Hepatocyte (in vitro differentiated cells): ENCODE measurements at places on chromosomes 7 and 10. TPM values are rescaled to one million over a fixed set of nuclear protein-coding genes. Genes with fewer than 3 reads are reported as not detected.

WDFY4 gene
- total RNA-seq: 0.36 and 0.43 TPM in 2 replicates

GPR158 gene
- 0.47 and 0.52 TPM in 2 replicates for total RNA-seq

ERVW-1 gene
- 0.37 TPM in 1 of 2 replicates, not detected in the other for total RNA-seq

GRID2IP gene
- total RNA-seq: 0.44 and 0.73 TPM in 2 replicates

FRMD4A gene
- total RNA-seq: 6.8 and 10.3 TPM in 2 replicates

ENO4 gene
- 0.28 and 0.43 TPM in 2 replicates for total RNA-seq

ATAD1 gene
- total RNA-seq: 50.7 and 52.6 TPM in 2 replicates

SH2D4B gene
- not detected in 2 replicates for total RNA-seq

TMEM196 gene
- 0.17 and 0.24 TPM in 2 replicates for total RNA-seq

RPEL1 gene
- total RNA-seq: 0.10 TPM in 1 of 2 replicates, not detected in the other

INHBA gene
- 8.2 and 10.8 TPM in 2 replicates for total RNA-seq

AKR1B15 gene
- total RNA-seq: 4.8 and 6.3 TPM in 2 replicates

EVX1 gene
- total RNA-seq: 1.1 and 1.6 TPM in 2 replicates

LRMDA gene
- 5.6 and 6.8 TPM in 2 replicates for total RNA-seq

OPALIN gene
- total RNA-seq: not detected in 2 replicates

ITIH2 gene
- total RNA-seq: 181 and 194 TPM in 2 replicates

SPDYE11 gene
- total RNA-seq: 0.07 TPM in 1 of 2 replicates, not detected in the other

MYO1G gene
- total RNA-seq: 0.03 TPM in 1 of 2 replicates, not detected in the other

SPAM1 gene
- total RNA-seq: 0.28 TPM in 1 of 2 replicates, not detected in the other

RNF32 gene
- 1.4 and 2.3 TPM in 2 replicates for total RNA-seq

WEE2 gene
- total RNA-seq: 3.6 and 3.7 TPM in 2 replicates

ABCB1 gene
- total RNA-seq: 20.0 and 23.2 TPM in 2 replicates

IGFBP1 gene
- 20.0 and 20.4 TPM in 2 replicates for total RNA-seq

GNAI1 gene
- total RNA-seq: 48.7 and 57.4 TPM in 2 replicates

HKDC1 gene
- total RNA-seq: 27.7 and 27.9 TPM in 2 replicates

AKR1C4 gene
- 1.5 and 1.7 TPM in 2 replicates for total RNA-seq

MRPL43 gene
- 60.1 and 65.9 TPM in 2 replicates for total RNA-seq

TAX1BP1 gene
- 110 and 122 TPM in 2 replicates for total RNA-seq

AGMO gene
- total RNA-seq: 7.3 and 8.0 TPM in 2 replicates

CPA5 gene
- not detected in 2 replicates for total RNA-seq

AQP1 gene
- 92.3 and 124 TPM in 2 replicates for total RNA-seq

CPEB3 gene
- total RNA-seq: 4.1 and 4.9 TPM in 2 replicates

AKR1C3 gene
- total RNA-seq: 53.5 and 66.2 TPM in 2 replicates

OR13A1 gene
- total RNA-seq: 0.37 TPM in 1 of 2 replicates, not detected in the other

TCF7L2 gene
- 14.8 and 18.7 TPM in 2 replicates for total RNA-seq

APBB1IP gene
- 1.1 and 1.6 TPM in 2 replicates for total RNA-seq

DNAH11 gene
- 0.43 and 2.0 TPM in 2 replicates for total RNA-seq

CYP2C19 gene
- 44.6 and 46.4 TPM in 2 replicates for total RNA-seq

NPC1L1 gene
- total RNA-seq: 14.8 and 20.6 TPM in 2 replicates

ZP3 gene
- total RNA-seq: not detected in 2 replicates

DOCK4 gene
- total RNA-seq: 22.8 and 22.9 TPM in 2 replicates

CTAGE4 gene
- 5.5 and 5.8 TPM in 2 replicates for total RNA-seq

NANOS1 gene
- total RNA-seq: 3.8 and 4.5 TPM in 2 replicates

DGKB gene
- 0.12 and 1.7 TPM in 2 replicates for total RNA-seq

ENKUR gene
- total RNA-seq: 1.4 and 3.1 TPM in 2 replicates

ARMC3 gene
- 0.72 TPM in 1 of 2 replicates, not detected in the other for total RNA-seq

GSTO1 gene
- total RNA-seq: 216 and 220 TPM in 2 replicates

BAZ1B gene
- 40.7 and 44.7 TPM in 2 replicates for total RNA-seq

SEC61A2 gene
- total RNA-seq: 11.1 and 13.7 TPM in 2 replicates

KIAA1217 gene
- total RNA-seq: 20.1 and 33.2 TPM in 2 replicates

LHFPL3 gene
- total RNA-seq: not detected in 2 replicates

PNLIPRP3 gene
- 0.93 and 1.0 TPM in 2 replicates for total RNA-seq

ECHDC3 gene
- 14.8 and 16.1 TPM in 2 replicates for total RNA-seq

DDX21 gene
- 55.6 and 55.7 TPM in 2 replicates for total RNA-seq

HABP2 gene
- total RNA-seq: 102 and 109 TPM in 2 replicates
